Renal pelvis (tissue), 12 donors: ENCODE measurements at places on chromosomes 3 and 15. TPM values are rescaled to one million over a fixed set of nuclear protein-coding genes. Genes with fewer than 3 reads are reported as not detected.

- no peak for DNase-seq
These were observed 29.7 kb upstream of the KLF13 start for GRCh38 chr15:31296646-31297574.

The BMF gene
- 41.3 TPM for polyA plus RNA-seq

DNA sequence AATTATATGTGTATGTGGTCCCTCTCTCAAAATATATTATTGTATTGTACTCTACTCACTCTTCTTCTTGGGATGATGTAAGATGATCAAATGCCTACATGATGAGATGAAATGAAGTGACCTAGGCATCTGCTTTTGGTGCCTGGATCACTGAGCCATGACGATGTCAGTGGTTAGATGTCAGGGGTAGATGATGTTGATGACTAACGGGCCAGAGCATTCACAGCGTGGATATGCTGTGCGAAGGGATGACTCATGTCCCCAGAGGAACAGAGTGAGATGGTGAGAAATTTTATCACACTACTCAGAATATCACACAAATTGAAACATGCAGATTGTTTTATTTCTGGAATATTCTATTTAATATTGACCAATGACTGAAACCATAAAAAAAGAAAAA, 233.9 kb upstream of the CADM2 start:
- no peak for DNase-seq

The CLRN1 gene
- not detected for polyA plus RNA-seq

DNA sequence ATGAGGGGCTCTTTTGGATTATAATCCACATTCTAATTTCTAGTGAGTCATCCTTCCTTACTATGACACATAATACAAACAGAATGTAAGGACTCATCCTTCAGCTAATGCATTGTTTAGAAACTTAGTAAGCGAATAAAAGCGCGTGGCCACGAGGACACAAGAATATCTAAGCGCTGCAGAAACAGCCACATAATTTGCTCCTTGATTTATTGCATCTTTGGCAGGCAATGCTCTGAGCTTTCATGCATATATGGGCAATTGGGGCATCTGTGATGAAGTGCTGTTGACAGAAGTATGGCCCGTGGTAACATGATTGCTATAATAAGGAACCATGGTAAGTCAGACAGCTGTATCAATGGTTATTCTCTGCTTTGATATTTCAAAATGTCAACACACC, 191.3 kb upstream of the ZNF385D start:
- DNase-seq = no peak

- no peak for DNase-seq
These were observed 613.0 kb downstream of the CADM2 start for GRCh38 chr3:85571835-85572234.

The GOLGA8S gene
- polyA plus RNA-seq = 1.6 TPM

GRCh38 chr3:2819571-2819970, 290.6 kb downstream of the IL5RA start:
- no peak for DNase-seq

- DNase-seq = no peak
These were observed 4.1 kb downstream of the SEMA4B start for GRCh38 chr15:90205050-90205848.

The NR1I2 gene
- polyA plus RNA-seq = 1.2 TPM

The AP3B2 gene
- 4.6 TPM for polyA plus RNA-seq

The TMEM212 gene
- 0.06 TPM for polyA plus RNA-seq

The B3GALNT1 gene
- polyA plus RNA-seq = 36.5 TPM

DNA sequence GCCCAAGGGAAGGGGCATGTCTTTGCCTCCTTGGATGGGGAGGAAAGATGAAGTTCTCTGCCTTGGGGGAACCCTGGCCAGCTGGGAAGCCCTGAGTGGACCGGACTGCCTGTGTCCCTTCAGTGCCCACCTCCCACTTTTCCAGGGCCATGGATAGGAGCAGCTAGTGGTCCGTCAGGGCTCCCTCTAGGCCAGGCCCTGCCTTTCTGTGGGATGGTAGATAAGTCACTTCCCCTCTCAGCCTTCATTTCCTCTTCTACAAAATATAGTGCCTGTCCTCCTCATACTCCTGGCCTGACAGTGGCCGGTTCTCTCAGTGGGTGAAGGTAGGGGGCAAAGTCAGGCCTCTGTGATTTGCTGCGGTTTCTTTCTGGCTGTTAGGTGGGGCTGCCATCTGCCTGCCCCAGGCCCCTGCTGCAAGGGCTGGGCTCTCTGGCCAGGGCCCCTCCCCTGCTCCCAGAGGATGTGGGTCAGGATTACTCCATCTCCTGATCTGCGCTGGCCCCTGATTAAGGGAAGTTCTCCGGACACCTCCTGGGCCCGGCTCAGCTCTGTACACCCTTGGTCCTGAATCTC, 1.4 kb downstream of the PLEKHO2 start:
- DNase-seq = no peak

The BLOC1S6 gene
- 48.2 TPM for polyA plus RNA-seq

DNA sequence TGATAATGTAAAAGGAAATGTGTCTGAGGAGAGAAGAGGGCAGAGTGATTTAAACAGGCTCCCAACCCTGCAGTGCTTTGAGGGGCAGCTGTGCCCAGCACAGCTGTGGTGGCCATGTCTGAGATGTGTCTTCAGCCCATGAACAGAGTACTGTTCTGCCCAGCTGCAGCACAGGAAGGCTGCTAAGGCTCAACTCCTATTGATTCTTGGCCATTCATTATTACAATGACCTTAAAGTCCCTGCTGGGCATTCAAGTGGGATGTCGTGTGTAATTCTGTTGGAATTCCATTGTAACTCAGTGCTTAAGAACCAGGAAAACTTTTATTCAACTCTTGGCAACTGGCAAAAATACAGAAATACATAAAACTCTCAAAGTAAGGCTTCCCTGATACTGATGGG, 229.3 kb downstream of the MCTP2 start:
- no peak for DNase-seq

DNA sequence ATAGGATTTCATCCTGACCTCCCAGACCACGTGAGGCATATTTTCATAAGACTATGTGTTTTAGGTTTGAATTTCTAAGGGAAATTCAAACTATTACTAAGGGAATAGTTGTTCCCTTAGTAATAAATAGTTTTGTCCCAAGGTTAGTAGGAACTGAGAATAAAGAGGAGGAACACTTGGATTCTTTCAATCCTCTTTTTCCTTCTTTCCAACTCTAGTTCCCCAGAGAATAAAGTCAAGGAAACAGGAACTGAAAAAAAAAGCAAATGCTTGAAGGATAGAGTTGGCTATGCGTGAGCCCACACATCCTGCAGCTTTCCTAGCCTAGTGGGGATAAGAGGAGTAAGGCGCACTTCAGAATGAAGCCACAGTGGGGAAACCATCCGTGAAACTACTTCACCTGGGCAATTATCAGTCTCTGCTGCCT, 312.1 kb upstream of the TGFBR2 start:
- no peak for DNase-seq

The CD200R1L gene
- polyA plus RNA-seq = not detected

The RSL24D1 gene
- polyA plus RNA-seq = 121 TPM

The SLC28A1 gene
- 10.7 TPM for polyA plus RNA-seq

The CFAP100 gene
- 1.1 TPM for polyA plus RNA-seq

The SGO1 gene
- polyA plus RNA-seq = 8.7 TPM

The SERPINI1 gene
- 48.2 TPM for polyA plus RNA-seq

DNA sequence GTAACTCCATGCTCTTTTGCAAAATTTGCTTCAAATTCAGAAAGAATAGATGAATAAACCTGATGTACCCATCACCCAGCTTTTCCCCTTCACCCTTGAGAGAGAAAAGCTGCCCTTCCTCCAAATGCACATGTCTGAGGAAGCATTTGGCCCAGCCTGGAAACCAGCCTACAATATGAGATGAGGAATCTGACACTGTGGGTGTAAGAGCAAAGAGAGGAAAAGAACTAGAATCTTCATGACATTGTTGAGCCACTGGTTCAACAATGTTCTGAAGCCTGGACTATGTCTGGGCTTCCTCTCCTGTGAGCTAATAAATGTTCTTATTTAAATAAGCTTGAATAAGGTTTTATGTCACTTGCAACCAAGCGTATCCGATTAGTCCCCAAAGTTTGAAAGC, 18.7 kb upstream of the DCBLD2 start:
- no peak for DNase-seq

DNA sequence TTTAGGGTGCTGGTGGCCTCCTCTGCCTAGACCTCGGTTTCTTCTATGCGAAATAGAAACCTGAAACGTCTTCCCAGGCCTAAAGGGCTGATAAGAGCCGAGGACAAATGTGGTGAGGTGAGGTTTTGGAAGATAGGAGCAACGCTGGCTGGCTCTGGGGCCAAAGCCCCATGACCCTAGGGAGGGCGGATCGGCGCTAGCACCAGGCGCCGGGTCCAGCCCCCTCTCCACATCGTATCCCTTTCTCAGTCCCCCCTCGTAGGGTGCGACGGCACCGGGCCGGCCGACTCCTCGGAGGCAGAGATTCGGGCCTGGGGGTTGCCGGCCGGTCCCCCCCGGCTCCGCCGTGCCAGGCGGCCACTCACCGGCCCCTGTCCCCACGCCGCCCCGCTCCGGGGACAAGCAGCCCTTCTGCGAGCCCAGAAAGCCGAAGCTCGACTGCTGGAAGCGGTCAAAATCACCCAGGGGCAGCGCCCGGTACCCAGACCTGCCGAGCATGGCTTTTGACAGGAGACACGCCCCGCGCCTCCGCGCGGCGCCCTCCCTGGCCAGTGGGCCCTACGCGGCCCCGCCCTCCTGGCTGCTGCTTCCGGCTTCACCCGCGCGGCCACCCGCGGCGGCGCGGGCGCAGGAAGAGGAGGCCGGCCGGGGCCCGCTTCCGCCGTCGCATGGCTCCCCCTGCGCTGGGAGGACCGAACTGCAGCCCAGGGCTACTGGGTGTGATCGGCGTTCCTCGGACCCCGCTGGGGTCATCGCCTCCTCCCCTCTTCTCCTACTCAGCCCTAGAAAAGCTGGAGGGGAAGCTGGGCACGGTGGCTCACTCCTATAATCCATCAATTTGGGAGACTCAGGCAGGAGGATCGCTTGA, at the start of gene STOML1:
TSS of gene STOML1 (minus strand) at position 570 of the 868 bp plus-strand sequence. CDS start at position 498, 72 bp downstream.
- DNase-seq = peak; percentile 94

- DNase-seq = no peak
These were observed 97.6 kb downstream of the FRMD4B start for GRCh38 chr3:69288161-69288895.

- DNase-seq = no peak
These were observed 123.5 kb upstream of the GOLGA6L4 start for GRCh38 chr15:84112025-84112424.

The GOLGA6A gene
- not detected for polyA plus RNA-seq

DNA sequence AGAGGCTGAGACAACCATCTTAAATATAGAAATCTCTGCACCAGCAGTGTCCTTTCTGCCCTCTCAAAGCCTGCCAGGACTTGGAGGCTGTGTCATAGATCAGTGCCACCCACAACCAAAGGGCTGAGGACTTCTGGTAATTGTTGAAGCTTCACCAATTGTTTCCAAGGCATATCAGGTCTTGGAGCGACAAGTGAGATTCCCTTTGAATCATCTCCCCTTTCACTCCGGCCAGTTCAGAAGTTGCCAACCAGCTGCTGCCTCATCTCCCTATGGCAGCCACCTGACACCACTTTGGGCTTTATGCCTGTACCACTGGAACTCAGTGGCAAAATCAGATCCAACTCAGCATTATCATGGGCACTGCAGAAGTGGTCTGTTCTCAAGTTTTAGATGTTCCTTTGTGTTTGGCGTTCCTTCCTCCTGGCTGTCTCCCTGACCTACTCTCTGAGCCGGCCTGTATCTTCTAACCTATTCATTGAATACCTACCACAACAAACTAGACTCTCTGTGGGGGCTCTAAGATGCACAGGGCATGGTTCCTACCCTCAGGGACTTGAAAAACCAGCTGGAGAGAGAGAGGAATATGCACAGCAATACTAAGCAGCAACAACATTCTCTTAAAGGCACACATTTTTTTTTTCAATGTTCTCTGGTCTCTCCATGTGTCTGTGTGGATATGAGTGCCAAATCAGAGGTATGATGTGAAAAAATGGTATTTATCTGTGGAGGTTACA, 90.8 kb upstream of the PFN2 start:
- no peak for DNase-seq

The NR2E3 gene
- polyA plus RNA-seq = 0.99 TPM

The SERPINI2 gene
- polyA plus RNA-seq = 1.0 TPM

- DNase-seq = no peak
These were observed 25.3 kb downstream of the ADGRG7 start for GRCh38 chr3:100634493-100635272.

DNA sequence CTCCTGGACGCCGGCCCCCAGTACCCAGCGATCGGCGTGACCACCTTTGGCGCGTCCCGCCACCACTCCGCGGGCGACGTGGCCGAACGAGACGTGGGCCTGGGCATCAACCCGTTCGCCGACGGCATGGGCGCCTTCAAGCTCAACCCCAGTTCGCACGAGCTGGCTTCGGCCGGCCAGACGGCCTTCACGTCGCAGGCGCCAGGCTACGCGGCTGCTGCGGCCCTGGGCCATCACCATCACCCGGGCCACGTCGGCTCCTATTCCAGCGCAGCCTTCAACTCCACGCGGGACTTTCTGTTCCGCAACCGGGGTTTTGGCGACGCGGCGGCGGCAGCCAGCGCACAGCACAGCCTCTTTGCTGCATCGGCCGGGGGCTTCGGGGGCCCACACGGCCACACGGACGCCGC, 956 bp downstream of the ZIC1 start:
- DNase-seq = no peak

DNA sequence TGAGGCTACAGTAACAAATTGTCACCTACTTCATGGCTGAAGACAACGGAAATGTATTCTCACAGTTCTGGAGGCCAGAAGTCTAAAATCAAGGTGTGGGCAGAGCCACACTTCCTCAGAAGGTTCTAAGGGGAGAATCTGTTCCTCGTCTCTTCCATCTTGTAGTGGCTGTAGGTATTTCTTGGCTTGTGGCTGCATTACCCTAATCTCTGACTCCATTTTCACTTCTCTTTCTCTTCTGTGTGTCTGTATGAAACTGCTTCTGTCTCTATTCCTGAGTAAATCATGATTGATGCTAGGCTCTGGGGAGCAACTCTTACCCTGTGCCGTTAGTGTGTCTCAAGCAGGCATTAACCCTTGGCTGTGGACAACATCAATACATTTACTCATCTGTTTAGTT, 164.7 kb downstream of the SQOR start:
- no peak for DNase-seq

DNA sequence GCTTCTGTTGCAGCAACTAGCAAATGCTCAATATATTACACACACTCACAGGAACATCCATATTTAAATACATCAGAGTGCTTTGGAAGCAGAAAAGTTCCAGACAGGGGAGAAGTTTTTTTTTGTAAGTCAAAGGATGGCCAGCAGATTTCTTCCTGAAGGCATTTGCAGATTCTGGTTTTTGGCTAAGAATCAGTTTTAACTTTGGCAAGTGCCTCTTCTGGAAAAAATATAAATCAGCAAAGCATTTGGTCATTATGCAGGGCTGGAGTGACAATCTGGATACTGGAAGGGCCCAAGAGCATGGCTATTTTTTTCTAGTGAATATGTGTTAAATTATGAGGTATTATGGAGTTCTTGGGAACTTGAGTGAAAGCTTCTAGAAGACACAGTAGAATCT, 495.3 kb upstream of the ARPP21 start:
- DNase-seq = no peak
